ENCODE measurements at places on chromosomes 3 and 15.

DNA sequence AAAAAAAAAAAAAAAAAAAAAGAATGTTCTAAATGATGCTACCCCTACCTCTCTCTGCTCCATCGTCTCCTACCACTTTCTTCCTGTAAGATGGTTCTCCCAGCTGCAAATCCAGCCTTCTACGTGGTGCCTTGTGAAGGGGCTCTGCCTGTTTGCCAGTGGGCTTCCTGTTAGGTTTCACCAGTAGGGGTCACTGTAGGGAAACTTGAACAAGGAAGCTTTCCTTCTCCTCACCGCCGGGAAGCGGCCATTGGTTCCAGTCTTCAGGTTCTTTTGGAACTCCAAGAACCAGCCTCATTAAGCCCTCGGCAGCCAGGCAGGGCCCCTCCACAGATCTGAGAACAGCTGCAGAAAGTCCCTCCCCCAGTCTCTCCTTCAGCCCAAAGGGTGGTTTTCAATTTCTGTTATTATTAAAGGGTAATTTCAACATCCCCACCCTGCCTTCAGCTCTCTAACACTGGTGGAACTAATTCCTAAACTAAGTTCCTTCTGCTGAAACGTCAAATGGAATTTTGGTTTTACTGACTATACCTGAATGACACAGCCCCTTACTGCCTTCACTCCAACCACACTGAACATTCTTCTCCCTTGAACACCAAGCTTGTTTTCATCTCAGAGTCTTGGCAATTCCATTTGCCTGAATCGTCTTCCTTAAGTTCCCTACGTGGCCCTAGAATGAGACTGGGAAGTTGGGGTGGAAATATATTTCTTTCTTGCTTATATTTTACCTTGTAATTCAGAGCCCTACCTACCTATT lies 13.5 kb downstream of the MCCC1 start:
- DNase-seq: no peak

GRCh38 chr15:26771578-26772153 lies 1.2 kb downstream of the GABRB3 start:
- DNase-seq: no peak

- no peak for DNase-seq
These were observed 33.3 kb downstream of the TSPAN3 start for GRCh38 chr15:77037388-77038209.

DNA sequence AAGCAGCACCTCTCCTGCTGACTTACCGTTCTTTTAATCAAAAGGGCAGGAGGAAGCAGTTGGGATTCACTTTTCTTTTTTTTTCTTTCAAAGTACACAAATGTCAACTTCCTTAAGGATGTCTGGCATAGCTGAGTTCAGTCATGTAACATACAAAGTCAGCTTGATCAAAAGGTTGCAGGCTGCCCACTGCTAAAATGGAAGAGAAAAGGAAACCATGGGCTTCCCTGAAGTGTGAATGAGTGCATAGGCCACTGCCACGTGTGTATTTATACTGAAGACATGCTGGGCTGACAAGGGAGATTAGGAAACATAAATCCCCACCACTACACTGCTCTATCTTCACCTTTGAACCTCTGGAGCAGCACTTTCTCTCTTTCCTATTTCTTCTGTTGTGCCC lies 312.5 kb downstream of the TIGIT start:
- DNase-seq: no peak

- DNase-seq: no peak
These were observed 29.7 kb downstream of the GNB5 start for GRCh38 chr15:52161406-52161966.

DNA sequence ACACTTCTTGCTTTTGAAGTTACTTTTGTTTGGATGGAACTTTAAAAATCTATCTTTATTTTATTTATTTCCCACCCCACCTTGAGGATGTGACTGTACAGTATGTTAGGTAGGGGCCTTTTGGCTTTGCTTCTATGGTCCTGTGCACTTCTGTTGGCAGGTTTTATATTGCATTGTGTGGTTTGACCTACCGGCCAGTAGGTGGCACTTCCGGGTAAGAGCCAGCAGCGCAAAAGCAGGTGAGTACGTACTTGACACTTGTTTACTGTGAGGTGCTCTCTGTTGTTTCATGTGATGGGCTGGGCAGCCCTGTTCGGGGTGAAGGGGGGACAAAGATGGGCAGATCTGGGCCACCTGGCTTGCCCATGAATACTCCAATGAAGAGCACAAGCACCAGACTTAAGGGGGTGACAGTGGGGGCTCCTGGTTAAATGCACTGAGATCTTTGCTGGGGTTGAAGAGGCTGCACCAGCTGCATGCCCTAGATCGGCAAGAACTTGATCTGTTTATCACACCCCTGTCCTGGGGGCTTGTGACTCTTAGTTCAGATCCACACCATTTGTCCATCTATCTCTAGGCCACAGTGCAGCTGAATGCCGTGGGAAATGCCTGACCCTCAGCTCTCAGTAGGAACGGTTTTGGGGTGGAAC lies 131.6 kb downstream of the NLGN1 start:
- no peak for DNase-seq

DNA sequence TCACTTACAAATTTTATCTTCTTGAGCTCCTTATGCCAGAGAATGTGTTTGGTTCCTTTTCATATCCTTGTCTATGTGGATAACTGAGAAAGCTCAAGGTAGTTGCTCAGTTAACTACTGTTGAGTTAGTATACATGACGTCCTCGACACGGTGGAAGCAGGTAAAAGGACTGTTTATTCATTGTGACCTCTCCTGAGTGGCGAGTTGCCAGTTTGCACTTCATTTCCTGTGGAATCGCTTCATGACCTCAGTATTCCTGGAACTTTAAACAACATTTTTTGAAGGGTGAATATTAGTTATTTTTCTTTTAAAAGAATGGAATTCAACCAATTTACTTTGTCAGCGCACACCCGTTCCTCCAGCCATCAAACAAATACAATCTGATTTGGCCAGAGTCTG lies 1.2 kb upstream of the TPRG1 start:
- no peak for DNase-seq

- no peak for DNase-seq
These were observed 1.9 kb downstream of the SLC51A start for GRCh38 chr3:196218155-196218712.

- DNase-seq: no peak
These were observed 15.8 kb upstream of the RBSN start for GRCh38 chr3:15114466-15115358.

DNA sequence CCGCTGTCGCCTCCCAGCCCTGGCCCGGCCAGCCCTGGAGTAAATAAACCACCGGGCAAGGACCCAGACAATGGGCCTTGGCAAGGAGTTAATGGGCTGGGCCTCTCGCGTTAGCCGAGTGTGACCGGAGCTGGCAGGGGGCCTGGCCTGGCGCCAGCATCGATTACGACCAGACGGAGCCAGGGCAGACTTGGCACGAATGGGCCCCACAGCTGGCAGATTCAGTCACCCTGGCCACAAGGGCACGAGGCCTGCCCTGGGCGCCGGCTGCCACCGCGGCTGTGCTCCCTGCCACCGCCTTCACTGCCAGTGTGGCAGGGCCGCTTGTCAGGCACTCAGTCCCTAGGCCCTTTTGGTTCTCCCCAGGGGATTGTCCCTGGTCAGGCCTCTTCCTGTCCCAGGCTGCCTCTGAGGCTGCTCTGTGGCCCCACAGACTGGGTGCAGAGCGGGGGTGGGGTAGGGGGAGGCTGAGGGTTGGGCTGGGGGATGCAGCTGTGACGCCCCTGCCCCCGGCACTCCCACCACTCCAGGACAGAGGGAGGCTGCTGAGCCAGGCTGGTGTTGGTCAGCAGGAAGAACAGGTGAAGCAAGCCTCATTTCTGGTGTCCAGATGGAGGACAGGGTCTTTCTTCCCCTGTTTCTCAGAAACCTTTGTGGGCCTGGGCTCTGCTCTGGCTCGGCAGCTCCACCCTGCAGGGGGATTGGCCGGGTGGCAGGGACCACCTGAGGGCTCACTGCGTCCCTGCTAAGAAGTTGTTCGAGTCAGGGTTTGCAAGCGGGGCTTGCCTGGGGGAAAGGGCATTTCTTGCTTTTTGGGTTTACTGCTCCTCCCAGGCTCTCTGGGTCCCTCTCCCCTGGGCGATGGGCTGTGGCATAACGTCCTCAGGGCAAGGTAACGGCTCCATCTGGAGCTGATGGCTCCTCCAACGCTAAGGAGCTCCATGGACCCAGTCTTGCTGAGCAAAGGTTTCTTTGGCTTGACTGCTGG lies 30.5 kb upstream of the SRP14 start:
- DNase-seq: no peak

DNA sequence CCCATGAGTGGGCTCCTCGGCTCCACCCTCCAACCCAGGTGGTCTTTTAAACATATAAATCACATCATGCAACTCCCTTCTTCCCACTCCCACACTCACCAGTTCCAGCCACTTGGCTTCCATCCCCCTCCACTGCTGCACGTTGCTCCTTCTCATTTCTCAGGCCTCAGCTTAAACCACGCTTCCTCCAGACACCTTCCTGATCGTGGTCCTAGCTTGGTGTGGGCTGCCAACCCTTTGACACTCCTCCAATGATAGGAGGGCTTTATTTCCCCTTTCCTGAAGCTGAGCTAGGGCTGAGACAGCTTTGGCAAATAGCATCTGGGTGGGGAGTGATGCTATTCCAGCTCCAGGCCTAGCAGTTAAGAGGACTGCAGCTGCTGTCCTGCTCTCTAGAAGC lies 130.1 kb downstream of the SRGAP3 start:
- DNase-seq: no peak

DNA sequence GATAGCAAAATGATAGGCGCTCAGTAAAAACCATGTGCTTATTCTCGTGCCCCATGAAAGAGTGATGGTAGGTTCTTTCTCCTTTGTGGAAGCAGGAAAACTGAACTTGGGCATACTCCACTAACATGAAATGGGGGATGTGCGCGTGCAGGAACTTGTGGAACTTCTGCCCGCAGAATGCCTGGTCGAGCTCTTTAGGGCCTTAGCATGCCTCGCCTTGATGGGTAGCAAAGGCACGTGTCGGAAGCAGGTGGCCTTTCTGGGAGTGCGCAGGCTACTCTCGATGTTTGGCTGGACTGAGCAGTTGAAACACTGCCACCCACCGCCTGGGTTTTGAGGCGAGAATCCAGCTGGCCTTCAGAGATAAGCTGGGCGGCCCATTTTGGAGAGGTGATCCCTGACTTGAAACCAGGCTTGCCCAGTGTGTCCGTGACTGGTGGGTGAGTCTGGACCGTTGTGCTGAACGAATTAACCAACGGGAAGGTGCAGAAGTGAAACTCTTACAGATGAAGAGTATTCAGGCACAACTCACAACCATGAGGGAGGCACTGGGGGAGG lies 842 bp downstream of the PCCB start:
- peak; percentile 4 for DNase-seq

GRCh38 chr3:159882790-159883779 lies 105.5 kb upstream of the IL12A start:
- DNase-seq: no peak

- no peak for DNase-seq
These were observed 1159.1 kb downstream of the SI start for GRCh38 chr3:163919154-163919553.

- DNase-seq: no peak
These were observed 106.4 kb upstream of the TLE3 start for GRCh38 chr15:70203981-70204560.

DNA sequence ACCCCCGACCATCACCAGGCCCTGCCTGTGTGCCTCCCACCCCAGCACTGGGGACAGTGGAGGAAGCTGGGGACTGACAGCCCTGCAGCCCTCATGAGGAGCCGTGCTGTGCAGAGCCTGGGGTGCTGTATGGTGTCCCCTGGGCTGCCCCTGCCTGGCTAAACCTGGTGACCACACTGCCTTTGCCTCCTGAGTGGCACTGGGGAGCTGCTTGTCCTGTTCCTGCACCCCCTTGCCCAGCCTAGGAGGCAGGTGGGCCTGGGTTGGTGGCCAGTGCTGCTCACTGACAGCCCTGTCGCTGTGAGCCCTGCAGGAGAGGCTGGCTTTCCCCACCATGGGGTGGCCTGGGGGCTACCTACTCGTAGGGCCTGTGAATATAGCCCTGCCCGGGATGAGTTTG lies 159.4 kb downstream of the NSMCE3 start:
- DNase-seq: no peak

GRCh38 chr3:31758322-31758965 lies 222.6 kb downstream of the OSBPL10 start:
- no peak for DNase-seq

Data from activated T-cell treated with anti-CD3 and anti-CD28 coated beads for 4 hours (primary cell).